ENCODE measurements at places on chromosomes 2 and 18.
A peak's percentile ranks its signal among the peaks of the same experiment; 100 is the strongest.

GRCh38 chr2:57479981-57480380 is 566.6 kb upstream of the VRK2 start:
- no peak for DNase-seq

- DNase-seq: no peak
Observed at GRCh38 chr2:202278944-202279343, 13.4 kb downstream of the NOP58 start.

GRCh38 chr2:160510617-160511016 is 17.0 kb upstream of the RBMS1 start:
- no peak for DNase-seq

- no peak for DNase-seq
Observed at GRCh38 chr18:74399091-74399887, 57.8 kb downstream of the DIPK1C start.

DNA sequence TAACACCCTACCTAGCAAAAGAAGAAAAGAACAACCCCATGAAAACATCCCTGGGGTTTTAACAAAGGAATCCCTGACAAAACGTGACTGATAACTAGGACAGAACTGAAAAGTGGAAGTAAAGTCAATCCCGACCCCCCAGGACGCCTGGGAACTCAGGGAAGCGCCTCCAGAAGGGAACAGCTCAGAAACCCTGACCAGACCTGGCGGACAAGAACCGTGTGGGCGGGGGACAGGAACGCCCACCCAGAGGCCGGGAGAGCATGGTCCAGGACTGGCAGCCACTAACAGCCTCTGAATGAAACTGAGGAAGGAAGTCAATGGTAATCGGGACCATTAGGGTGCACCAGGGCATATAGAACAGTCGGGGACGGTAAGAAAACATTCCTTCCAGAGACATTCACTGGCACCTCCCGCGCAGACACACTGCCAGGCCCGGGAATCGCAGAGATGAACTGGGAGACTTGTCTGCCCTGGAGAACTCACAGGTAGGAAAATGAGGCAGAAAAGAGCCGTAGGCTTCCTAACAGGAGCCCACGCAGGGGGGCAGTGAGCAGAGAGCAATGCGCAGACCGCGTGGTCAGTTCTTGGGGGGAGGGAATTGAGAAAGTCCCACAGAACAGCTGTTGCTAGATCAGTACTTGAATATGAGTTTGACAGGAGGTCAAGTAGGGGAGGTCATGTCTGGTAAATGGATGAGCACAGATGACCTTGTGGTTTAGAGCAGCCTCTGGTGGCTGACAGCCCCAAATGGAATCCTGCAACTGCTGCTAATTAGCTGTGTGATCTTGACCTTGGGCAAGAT is 1.3 kb upstream of the TBC1D8 start:
- DNase-seq: peak; percentile 40

- no peak for DNase-seq
Observed at GRCh38 chr18:62880673-62881364, 165.5 kb downstream of the PHLPP1 start.

- peak; percentile 65 for DNase-seq
Observed at GRCh38 chr2:1550658-1551316, 137.5 kb downstream of the TPO start.

DNA sequence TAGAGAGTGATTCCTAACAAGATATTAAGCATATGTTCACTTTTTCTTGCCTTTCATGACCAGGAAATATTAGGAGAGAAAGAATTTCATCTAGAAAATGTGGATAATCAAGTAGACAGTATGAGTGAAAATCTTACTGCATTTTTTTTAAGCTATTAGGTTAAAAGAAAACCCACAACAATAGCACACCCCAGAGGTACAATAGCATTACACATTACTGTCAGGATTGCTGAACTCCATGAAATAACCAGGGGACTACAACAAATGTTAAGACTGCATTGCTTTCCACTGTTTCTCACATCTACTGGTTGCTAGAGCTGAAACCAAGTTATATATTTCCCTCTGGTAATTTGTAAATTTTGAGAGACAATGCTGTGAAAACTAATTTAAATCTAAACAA is 33.7 kb downstream of the KLF7 start:
- no peak for DNase-seq

GRCh38 chr2:47043891-47044239 is 111.2 kb downstream of the STPG4 start:
- DNase-seq: no peak

GRCh38 chr2:114421781-114422180 is 20.7 kb upstream of the DPP10 start:
- DNase-seq: no peak

DNA sequence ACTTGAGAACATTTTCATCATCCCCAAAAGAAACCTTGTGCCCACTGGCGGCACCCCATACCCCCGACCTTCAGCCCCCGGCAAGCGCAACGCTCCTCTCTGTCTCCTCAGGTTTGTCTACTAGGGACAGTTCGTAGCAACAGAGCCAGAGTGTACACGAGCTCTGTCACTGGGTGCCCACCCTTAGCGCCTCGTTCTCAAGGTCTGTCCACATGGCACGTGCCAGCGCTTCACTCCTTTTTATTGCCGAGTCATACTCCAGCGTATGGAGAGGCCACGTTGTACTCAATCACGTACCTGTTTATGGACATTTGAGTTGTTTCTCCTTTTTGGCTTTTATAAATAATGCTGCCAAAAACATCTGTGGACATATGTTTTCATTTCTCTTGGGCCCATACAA is 30.3 kb upstream of the GPC1 start:
- DNase-seq: no peak

DNA sequence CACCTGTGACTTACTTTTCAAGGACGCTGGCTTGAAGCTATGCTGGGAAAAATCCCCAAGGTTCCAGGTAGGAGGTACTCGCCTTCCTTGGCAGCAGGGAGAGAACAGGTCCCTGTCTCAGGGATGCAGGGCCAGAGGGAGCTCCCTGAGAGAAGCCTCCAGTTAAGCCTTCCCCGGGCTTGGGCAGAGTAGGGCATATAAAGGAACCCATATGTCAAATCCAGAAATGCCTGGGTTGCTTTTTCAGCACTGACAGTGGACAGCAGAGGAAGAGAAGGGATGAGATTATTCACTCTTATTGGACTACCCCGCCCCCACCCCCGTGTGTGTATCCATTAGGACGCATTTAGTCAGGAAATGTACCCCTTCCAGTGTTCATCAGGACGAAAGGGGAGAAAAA is 89.3 kb upstream of the TEX51 start:
- no peak for DNase-seq

GRCh38 chr2:10269291-10269690 is 33.4 kb upstream of the HPCAL1 start:
- no peak for DNase-seq

- DNase-seq: no peak
Observed at GRCh38 chr2:68696554-68696953, 38.1 kb upstream of the ARHGAP25 start.

GRCh38 chr18:25310045-25310444 is 41.9 kb downstream of the ZNF521 start:
- DNase-seq: no peak

GRCh38 chr2:61151436-61151835 is 10.6 kb upstream of the C2orf74 start:
- no peak for DNase-seq

- no peak for DNase-seq
Observed at GRCh38 chr2:226581004-226581403, 218.6 kb downstream of the IRS1 start.

DNA sequence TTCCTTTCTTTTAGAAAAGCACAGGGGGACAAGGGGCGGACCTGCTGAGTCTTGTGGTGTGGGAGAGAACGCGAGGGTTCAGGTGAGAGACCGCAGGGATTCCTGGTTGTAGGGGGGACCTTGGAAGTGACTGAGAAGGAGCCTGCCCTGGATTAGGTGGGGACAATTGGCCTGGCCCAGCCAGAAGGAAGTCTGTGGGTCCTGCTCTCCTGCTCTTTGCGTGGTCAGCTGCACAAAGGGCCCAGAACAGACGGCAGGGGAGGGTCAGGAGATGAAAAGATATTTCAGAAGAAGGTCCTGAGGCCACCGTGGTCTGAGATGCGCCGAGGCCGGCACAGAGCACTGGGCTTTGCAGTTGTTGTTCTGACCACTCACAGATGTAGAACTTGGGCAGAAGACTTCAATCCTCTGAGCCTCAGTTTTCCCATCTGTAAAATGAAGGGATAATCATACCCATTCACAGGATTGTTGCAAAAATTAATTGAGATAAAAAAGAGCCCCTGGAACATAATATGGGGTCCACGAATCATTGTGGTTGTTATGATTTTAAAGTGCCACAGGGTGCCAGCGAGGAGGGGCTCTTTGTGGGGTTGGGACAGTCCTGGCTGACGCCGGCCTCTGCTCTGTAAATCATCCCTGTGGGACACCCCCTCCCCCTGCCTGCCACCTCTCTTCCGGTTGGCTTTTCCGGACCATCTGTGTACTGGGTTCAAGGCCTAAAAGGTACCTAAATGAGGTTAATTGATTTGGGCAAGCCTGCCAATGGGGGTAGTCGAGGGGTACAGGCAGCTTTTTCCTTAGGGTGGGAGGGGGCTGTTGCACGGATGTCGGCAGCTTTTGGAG is 1.8 kb downstream of the LPIN1 start:
- peak; percentile 42 for DNase-seq

DNA sequence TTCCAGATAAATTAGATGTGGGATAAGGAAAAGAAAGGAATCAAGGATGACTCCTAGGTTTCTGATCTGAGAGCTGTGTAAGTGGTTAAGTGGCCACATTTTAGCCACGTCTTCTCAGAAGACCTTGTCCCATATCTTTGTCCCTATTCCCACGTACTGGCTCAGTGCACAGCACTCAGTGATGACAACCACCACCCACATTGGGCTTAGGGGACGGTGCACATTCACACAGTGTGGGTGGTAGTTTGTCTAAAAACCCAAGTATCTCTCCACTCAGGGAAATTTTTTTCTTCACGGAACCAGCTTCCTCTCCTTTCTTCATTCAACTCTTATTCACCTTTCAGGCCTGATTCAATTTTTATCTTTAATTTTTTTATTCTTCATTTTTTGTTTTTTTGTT is 30.6 kb upstream of the GCC2 start:
- no peak for DNase-seq

GRCh38 chr2:14422426-14422825 is 210.1 kb upstream of the LRATD1 start:
- no peak for DNase-seq

DNA sequence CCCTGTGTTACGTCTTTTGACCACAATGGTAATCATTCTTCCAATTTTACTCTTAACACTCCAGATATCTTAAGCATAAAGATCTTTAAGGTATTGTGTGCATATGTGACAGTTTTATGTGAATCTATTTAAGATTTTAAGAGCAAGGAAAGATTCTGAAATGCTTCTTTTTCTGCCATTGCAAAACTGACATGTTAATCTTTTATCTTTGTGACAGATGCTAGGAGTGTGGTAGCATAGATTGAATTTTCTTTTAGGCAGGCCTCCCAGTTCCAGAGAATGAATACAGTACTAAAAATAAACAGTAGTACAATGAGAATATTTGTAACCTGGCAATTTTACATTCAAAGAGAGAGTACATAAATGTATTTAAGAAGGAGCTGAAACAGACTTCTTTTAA is 232.5 kb upstream of the ZSWIM2 start:
- no peak for DNase-seq

DNA sequence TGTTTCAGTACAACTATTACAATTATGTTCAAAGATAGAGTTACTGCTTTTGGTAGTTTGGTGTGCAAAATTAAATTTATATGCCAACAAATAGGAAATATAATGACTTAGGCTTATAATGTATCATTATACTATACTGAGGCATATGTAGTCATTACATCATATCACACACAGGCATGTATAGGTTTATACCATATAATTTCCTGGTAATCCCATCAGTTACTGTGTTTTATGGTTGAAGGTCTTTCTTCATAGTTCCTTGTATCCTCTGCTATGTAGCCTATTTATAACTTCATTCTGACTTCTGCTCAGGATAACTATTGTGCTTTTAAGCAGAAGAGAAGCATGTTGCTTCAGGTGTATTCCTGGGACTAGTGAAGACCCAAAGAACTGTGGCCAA is 110.5 kb downstream of the ZNF407 start:
- DNase-seq: no peak

DNA sequence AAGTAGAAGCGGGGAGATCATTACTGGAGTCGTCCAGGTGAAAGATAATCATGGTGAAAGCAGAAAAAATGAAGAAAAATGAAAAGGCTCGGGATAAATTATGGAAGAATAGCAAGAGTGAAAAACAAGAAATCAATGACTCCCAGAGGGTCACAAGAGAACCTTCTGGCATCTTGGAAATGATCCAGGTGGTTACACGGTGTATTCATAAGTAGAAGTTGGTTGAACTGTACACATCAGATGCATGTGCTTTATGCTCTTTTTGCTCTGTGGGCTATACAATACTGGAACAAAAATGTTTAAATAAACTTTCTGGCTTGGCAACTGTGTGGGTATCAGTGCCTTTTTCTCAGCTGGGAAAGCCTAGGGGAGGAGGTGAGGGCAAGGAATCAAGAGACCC is 348.9 kb downstream of the RND3 start:
- DNase-seq: no peak

DNA sequence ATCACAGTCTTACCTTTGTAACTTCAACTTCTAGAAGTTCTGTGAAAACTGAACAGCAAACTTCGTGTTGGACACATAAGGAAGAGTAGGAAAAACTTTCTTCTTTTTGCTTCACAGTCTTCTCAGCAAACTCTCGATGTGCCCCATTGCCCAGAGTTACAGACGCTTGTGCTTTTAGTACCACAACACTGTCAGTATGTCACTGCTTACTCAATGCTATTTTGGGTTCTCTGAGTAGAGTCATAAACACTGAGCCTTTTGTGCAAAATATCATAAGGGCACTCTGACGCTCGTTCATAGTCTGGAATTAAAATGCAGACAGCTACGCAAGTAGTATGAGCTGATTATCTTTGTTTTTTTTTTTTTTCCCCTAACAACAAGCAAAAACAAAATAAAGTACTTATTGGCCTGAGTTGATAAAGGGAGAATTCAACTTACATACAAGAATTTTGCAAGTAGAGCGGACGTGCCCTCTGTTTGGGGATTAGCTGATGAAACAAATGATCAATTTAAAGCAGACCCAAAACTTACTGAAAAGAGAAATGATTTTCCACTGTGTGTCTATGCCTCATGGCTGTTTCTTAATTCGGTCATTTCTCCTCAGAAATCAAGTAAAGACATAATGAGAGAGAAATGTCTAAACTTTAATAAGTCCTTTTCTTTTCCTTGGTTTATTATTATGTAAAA is at the start of gene CDH19:
Gene CDH19 (minus strand): TSS at position 150 of the 687 bp plus-strand sequence. CDS start 31,886 bp downstream, outside the sequence.
- no peak for DNase-seq

GRCh38 chr2:26913606-26913998 is 56.8 kb upstream of the MAPRE3 start:
- DNase-seq: no peak

- no peak for DNase-seq
Observed at GRCh38 chr2:83850071-83850725, 608.9 kb downstream of the SUCLG1 start.

Data from activated CD8-positive, alpha-beta T cell treated with anti-CD3 and anti-CD28 coated beads for 36 hours (primary cell).